CD8-positive, alpha-beta memory T cell (primary cell): ENCODE measurements at places on chromosomes 3 and 15. TPM values are rescaled to one million over a fixed set of nuclear protein-coding genes. Genes with fewer than 3 reads are reported as not detected.

EEF1AKMT4 gene
- total RNA-seq, result 14.5 TPM

ACP3 gene
- total RNA-seq, result not detected

GOLGA6D gene
- total RNA-seq, result not detected

PLD1 gene
- 1.3 TPM for total RNA-seq

AHSG gene
- not detected for total RNA-seq

TTC21A gene
- total RNA-seq, result 0.80 TPM

EXD1 gene
- not detected for total RNA-seq

GRCh38 chr3:105369500-105370371, 3.0 kb downstream of the ALCAM start:
- no peaks in the 10 kb centered on the region for H3K36me3 ChIP-seq
- H3K4me1 ChIP-seq, result peaks cover 20% of the 10 kb centered on the region
- peak; percentile 54 for DNase-seq
- H3K27me3 ChIP-seq, result no peaks in the 10 kb centered on the region

DNA sequence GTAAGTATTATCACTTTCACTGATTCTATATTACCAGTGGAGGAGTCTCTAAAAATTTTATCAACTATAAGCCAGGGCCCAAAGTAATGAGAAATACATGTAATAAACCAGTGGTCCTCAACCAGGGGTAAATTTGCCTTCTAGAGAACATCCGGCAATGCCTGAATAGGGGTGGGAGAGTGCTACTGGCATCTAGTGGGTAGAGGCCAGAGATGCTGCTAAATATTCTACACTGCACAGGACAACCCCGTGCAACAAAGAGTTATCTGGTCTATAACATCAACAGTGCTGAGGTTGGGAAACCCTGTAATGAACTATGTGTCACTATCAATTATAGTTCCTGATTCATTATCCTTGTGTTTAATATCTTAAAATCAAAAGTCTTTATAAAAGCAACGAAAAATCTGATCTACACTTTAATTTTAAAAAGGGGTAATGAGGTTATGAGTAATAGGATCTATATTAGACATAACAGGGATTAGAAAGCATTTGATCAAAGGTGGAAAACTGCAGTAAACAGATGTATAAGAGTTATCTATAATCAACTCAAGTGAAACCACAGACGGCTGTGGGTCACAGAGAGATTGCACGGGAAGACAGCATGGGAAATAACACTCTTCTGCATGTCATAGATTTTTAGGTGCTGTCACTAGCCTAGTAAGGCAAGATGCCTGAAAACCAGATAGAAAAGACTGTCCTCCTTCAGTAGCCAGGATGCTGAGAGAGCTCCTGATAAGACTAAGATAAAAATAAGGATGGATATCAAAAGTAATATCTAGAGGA, 2.0 kb downstream of the LYSMD2 start:
- DNase-seq, result no peak
- no peaks in the 10 kb centered on the region for H3K36me3 ChIP-seq
- H3K27ac ChIP-seq, result peak overlapping the region; percentile 56
- peaks cover 67% of the 10 kb centered on the region for H3K4me1 ChIP-seq

- DNase-seq, result no peak
- no peak overlapping the region for H3K4me3 ChIP-seq
- H3K27ac ChIP-seq, result no peak overlapping the region
These were observed 27.2 kb upstream of the GBE1 start for GRCh38 chr3:81788610-81789009.

GRCh38 chr3:196996454-196997265, 28.0 kb upstream of the PIGZ start:
- no peaks in the 10 kb centered on the region for H3K27me3 ChIP-seq
- no peaks in the 10 kb centered on the region for H3K4me1 ChIP-seq
- no peaks in the 10 kb centered on the region for H3K36me3 ChIP-seq
- DNase-seq, result no peak

GRCh38 chr3:188863999-188864406, 307.8 kb upstream of the TPRG1 start:
- H3K36me3 ChIP-seq, result no peaks in the 10 kb centered on the region
- H3K27ac ChIP-seq, result no peak overlapping the region

DNA sequence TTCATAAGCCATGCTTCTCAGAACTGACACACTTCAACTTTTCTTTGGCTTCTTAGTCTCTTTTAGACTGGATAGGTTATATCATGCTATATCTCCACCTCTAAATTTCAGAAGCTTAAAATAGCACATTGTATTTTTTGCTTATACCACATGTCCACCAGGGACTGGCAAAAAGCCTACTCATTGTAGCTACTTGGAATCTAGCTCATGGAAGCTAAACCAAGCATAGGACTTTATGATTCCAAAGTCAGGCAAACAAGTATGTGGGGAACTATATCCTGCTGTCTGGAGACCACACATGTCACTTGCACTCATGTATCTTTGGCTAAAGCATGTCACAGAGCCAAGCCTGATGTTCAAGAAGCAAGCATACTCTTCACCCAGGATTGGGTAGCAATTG, 245.0 kb upstream of the RASGRP1 start:
- H3K27ac ChIP-seq, result no peak overlapping the region
- no peaks in the 10 kb centered on the region for H3K36me3 ChIP-seq
- no peak for DNase-seq
- H3K4me1 ChIP-seq, result no peaks in the 10 kb centered on the region
- H3K4me3 ChIP-seq, result no peak overlapping the region

DNA sequence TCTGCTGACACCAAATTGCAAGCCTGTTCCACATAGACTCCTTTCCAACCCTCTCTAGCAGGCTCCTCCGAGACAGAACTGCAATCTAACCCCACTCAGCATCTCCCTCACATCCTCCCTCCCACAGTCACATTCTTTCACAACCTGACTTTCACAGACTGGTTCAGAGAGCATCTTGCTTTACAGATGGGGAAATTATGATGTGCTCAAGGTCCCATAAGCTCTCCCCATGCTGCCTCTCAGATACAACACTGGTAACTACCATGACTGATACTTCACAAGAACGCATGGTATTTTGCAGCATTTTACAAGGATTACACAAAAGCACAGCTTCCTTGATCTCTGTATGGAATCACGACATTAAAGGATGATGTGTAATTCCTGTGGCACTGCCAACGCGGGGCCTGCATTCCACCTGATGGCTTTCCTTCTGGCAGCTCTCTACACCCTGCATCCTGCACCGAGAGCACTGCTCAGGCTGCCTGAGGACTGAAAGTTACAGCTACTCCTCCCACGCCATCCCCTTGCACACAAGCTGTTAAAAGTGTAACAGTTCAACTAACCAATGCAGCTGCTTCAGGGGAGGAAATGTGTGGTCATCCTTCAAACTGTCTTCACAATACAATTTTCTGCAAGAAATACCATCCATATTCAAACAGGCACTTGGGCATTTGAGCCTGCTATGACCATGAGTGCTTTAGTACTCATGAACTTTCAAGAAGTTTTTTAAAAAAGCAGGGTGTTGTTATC, 27.6 kb downstream of the TBC1D2B start:
- H3K36me3 ChIP-seq, result no peaks in the 10 kb centered on the region
- peak overlapping the region; percentile 38 for H3K4me3 ChIP-seq
- peaks cover 96% of the 10 kb centered on the region for H3K4me1 ChIP-seq
- DNase-seq, result peak; percentile 46
- no peaks in the 10 kb centered on the region for H3K27me3 ChIP-seq

DNA sequence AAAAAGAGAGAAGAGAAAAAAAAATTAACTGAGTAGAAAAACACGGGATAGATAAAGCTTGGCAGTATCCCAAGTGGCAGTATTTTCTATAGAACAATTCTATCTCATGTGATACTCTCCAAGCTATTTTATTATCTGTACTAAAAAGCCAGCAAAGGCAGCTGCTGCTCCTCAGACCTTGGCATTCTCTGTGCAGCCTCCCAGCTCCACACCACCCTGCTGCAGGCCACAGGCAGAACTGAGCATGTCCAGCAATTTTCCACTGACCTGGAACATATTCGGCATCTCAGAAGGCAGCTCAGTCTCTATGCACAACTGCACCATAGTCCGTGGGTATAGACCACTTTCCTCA, 1161.4 kb downstream of the IGSF11 start:
- H3K36me3 ChIP-seq, result no peaks in the 10 kb centered on the region
- H3K27me3 ChIP-seq, result no peaks in the 10 kb centered on the region
- H3K4me1 ChIP-seq, result no peaks in the 10 kb centered on the region
- no peak overlapping the region for H3K4me3 ChIP-seq

- no peaks in the 10 kb centered on the region for H3K27me3 ChIP-seq
- no peak for DNase-seq
- H3K27ac ChIP-seq, result no peak overlapping the region
- H3K4me3 ChIP-seq, result no peak overlapping the region
- H3K4me1 ChIP-seq, result no peaks in the 10 kb centered on the region
These were observed 88.4 kb upstream of the GALNT15 start for GRCh38 chr3:16085884-16086608.

DNA sequence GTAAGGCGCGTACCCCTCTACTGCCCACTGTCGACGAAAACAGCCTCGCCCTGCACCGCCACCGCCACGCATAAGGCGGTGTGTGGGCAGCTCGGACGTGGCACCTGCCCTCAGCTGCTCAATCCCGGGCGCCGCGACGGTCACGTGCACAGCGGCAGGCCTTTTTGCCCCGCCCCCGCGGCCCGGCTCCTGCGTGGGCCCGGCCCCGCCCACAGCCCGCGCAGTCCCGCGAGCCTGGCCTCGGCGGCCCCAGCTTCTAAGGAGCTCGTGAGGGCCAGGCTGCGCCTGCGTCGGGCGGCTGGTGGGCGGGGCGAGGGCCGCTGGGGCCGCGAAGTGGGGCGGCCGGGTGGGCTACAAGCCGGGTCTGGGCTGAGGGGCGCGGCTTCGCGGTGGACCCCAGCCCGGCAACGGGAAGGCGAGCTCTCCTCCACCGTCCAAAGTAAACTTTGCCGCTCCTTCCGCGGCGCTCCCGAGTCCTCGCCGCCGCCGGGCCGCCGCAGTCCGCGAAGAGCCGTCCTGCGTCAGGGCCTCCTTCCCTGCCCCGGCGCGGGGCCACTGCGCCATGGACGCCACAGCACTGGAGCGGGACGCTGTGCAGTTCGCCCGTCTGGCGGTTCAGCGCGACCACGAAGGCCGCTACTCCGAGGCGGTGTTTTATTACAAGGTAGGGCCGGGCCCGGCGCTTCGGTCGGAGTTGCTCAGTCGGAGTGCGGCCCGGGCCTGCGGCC, at the start of gene CAPN7:
CAPN7 (plus strand) TSS at position 313 of the 728 bp plus-strand sequence; CDS start at position 563, 250 bp downstream.
- H3K27ac ChIP-seq, result peak within 1 kb of the TSS; percentile 93
- H3K4me3 ChIP-seq, result peak within 1 kb of the TSS; percentile 62
- H3K27me3 ChIP-seq, result no peaks in the 10 kb centered on the region
- DNase-seq, result peak; percentile 96
- peaks cover 27% of the 10 kb centered on the region for H3K4me1 ChIP-seq

GRCh38 chr3:186976837-186977750, 46.8 kb downstream of the ST6GAL1 start:
- no peaks in the 10 kb centered on the region for H3K27me3 ChIP-seq
- H3K36me3 ChIP-seq, result peaks cover 55% of the 10 kb centered on the region
- no peak overlapping the region for H3K27ac ChIP-seq
- no peaks in the 10 kb centered on the region for H3K4me1 ChIP-seq
- DNase-seq, result no peak

GRCh38 chr3:69409831-69410230, 23.9 kb upstream of the FRMD4B start:
- DNase-seq, result no peak
- no peaks in the 10 kb centered on the region for H3K4me1 ChIP-seq
- H3K36me3 ChIP-seq, result no peaks in the 10 kb centered on the region
- no peak overlapping the region for H3K27ac ChIP-seq
- H3K27me3 ChIP-seq, result peaks cover 4% of the 10 kb centered on the region
- H3K4me3 ChIP-seq, result no peak overlapping the region

DNA sequence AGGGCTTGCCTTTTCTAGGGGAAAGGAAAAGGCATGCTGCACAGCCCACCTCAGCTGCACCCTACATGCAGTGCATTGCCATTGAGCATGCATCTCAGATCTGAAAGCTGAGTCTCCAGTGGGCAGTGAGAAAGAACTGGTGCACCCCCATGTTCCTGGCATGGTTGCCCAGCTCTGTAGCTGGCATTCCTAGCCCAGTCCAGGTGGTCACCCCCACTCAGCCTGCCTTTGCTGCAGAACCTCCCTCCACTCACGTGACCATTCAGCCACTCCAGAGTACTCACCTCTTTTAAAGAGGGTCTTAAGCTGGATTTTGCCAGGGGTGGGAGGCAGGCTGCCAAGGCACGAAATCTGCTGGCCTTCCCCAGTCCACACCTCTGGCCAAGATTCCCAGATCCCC, 208.6 kb upstream of the TOPAZ1 start:
- H3K27ac ChIP-seq, result no peak overlapping the region
- DNase-seq, result no peak
- no peak overlapping the region for H3K4me3 ChIP-seq
- no peaks in the 10 kb centered on the region for H3K4me1 ChIP-seq
- no peaks in the 10 kb centered on the region for H3K36me3 ChIP-seq

DNA sequence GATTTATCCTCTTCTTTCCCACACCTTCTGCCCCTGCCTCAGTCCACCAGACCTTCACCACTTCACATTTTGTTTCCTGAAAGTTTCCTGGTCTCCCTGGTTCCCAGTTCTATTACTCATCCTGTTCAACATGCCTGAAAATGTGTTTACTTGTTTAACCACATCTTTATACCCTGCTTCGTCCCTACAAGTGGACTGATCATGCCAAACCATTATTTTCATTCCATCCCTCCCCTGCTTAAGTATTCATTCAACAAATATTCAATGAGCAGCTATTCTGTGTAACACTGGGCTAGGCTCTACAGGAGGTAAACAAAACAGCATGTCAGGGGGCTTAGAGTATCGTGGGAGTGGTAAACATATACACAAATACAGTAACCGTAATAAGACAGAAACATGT, 5.5 kb downstream of the MYO5A start:
- no peaks in the 10 kb centered on the region for H3K36me3 ChIP-seq
- H3K4me1 ChIP-seq, result peaks cover 8% of the 10 kb centered on the region
- H3K27me3 ChIP-seq, result no peaks in the 10 kb centered on the region
- DNase-seq, result no peak

DNA sequence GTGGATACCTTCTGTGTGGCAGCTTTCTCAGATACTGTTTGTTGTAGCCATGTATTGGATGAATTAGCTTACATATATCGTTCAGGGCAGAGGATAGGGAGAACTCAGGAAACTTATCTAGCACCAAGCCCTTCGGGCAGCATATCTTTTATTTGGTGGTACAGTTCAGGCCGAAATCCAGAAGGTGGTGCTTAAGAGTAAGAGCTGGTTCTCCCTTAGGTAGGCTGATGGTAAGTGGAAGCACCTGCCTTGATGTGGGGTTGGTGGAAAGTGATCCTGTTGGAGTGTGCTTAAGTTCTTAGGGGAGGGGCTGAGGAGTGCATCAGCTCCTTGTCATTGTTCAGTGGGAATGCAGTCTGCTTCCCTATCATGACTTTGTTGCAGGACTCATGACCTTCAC, 187.5 kb downstream of the DOCK3 start:
- no peak for DNase-seq
- H3K4me1 ChIP-seq, result no peaks in the 10 kb centered on the region
- H3K27me3 ChIP-seq, result no peaks in the 10 kb centered on the region
